GM13977 (cell line): ENCODE measurements at places on chromosomes 2 and 18.
A peak's percentile ranks its signal among the peaks of the same experiment; 100 is the strongest.

GRCh38 chr2:23924589-23925359 lies 2.1 kb downstream of the ATAD2B start:
- DNase-seq: no peak

DNA sequence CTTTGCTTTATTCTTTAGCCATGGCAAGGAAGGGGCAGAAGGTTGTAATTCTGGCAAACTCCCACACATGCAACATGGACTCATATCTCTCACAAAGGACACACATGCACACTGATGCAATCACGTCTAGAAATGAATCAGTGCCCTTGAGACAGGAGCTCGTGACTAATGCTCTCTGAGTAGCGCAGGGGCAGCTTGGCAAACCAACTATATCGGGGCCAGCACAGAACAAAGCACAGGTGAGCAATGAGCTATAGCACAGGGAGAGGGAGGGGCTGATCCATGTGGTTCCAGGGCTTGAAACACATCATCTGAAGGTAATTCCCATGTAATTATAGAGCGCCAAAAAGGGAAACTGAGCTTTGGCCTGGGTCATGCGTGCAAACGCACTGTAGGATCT lies 165.2 kb upstream of the KLF7 start:
- peak; percentile 45 for DNase-seq

GRCh38 chr2:207180741-207181140 lies 15.0 kb upstream of the KLF7 start:
- DNase-seq: no peak

DNA sequence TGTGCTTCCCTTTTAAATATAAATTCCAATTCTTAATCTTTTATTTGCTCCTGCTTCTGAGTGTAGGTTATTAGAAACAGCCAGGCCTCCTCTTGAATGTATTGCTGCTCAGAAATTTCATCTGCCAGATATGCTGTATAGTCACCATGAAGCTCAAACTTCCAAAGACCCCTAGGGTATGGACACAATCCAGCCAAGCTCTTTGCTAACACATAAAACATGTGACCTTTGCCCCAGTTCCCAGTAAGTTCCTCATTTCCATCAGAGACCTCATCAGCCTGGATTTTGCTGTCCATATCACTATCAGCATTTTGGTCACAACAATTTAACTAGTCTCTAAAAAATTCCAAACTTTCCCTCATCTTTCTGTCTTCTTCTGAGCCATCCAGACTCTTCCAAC lies 75.2 kb downstream of the MAP2 start:
- DNase-seq: no peak

DNA sequence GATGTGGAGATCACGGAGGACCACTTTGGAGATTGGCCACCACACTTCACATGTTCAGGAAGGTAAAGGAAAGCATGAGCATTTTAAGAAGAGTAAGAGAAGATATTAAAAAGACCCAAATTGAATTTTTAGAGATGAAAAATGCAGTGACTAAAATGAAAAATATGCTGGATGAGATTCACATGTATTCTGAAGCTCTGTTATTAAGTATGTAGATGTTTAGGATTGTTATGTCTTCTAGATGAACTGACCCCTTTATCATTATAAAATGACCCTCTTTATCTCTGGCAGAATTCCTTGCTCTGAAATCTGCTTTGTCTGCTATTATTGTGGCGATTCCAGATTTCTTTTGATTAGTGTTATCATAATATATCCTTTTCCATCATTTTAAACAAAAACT lies 36.0 kb upstream of the DYNC2LI1 start:
- no peak for DNase-seq

- DNase-seq: no peak
Measured at GRCh38 chr2:166148500-166149400, 20.9 kb upstream of the SCN1A start.

GRCh38 chr2:238670111-238670585 lies 177.7 kb upstream of the TWIST2 start:
- DNase-seq: no peak

DNA sequence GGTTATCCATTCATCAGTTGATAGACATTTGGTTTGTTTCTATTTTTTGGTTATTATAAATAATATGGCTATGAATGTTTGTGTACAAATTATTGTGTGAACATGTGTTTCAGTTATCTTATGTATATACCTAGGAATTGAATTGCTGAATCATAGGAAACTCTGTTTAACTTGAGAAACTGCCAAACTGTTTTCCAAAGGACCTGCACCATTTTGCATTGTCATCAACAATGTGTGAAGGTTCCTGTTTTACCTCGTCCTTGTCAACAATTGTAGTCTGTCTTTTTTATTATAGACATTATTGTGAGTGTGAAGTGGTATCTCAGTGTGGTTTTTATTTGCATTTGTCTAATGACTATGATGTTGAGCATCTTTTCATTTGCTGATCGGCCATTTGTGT lies 17.1 kb downstream of the PDK1 start:
- no peak for DNase-seq

GRCh38 chr2:200635251-200635650 lies 49.4 kb downstream of the AOX1 start:
- DNase-seq: no peak

- DNase-seq: no peak
Measured at GRCh38 chr18:58691256-58691655, 20.0 kb downstream of the MALT1 start.

DNA sequence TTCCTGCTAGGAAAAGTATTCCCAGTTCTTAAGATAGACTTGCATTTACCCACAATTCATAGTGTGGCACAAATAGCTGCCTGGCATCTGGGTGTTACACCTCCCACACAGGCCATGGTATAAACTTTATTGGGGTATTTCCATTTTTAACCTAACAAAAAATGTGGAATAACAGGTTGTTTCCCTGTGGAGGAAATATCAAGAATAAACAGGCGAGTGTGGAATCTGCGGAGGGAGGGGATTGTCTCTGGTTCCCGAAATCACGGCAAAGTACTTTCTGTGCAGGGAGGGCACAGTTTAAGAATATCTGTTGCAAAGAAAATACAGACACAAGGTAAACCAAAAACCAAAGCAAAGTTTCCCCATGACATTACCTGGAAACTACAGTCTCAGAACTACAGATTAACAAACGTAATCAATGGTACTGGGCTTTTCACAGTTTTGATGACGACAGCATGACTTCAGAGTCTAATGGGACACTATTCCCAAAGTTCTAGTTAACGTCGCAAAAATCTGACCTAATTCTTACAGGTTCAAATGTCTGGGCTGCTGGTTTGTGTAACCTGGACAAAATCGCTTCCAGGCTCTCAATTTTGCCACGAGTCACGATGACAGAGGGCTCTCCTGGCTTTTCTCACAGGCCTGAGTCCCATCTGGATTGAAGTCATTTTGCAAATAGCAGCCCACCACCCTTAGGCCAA lies 1.4 kb downstream of the STARD7 start:
- DNase-seq: peak; percentile 13

- DNase-seq: peak; percentile 93
Measured at GRCh38 chr2:25252291-25253152, 84.1 kb upstream of the POMC start.

- no peak for DNase-seq
Measured at GRCh38 chr2:207655000-207655399, 29.8 kb upstream of the METTL21A start.

GRCh38 chr2:127826047-127826446 lies 15.1 kb upstream of the WDR33 start:
- no peak for DNase-seq

GRCh38 chr2:120678251-120678650 lies 57.4 kb upstream of the GLI2 start:
- no peak for DNase-seq

DNA sequence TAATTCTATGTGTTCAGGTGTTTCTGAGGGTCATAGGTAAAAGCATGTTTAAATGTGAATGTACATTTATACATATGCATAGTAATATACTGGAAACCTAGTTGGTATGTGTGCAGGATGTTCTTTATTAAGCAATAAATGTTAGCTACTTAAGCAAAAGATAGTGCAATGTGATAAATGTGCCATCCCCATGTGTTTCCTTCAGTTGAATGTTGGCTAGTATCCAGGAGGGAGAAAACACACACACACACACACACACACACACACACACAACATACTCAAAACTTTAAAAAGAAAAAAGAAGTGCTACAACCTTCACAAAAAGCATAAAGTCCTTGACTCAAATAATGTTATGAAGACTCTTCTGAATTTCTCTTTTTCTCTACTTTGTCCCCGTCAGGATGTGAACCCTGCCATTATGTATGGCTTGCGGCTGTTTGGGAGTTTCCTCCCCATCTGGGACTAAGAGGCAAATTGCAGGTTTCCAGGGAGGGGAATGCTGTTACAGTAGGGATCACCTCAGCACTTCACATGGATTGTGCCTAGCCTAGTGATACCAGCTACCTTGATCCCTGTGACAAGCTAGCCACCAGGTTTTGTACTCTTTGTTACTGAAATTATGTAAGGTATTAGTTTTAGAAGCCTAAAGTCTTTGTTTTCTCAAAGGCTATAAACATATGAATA lies 82.6 kb downstream of the IKZF2 start:
- no peak for DNase-seq

GRCh38 chr2:234979204-234980167 lies 27.7 kb downstream of the SH3BP4 start:
- no peak for DNase-seq

GRCh38 chr2:44130441-44130840 lies 38.2 kb upstream of the PPM1B start:
- DNase-seq: no peak

GRCh38 chr2:170929686-170930050 lies 615 bp downstream of the GORASP2 start:
- DNase-seq: peak; percentile 53

- no peak for DNase-seq
Measured at GRCh38 chr2:68294187-68294586, 25.6 kb downstream of the CNRIP1 start.

GRCh38 chr18:11566236-11566965 lies 43.0 kb upstream of the SLC35G4 start:
- DNase-seq: no peak

DNA sequence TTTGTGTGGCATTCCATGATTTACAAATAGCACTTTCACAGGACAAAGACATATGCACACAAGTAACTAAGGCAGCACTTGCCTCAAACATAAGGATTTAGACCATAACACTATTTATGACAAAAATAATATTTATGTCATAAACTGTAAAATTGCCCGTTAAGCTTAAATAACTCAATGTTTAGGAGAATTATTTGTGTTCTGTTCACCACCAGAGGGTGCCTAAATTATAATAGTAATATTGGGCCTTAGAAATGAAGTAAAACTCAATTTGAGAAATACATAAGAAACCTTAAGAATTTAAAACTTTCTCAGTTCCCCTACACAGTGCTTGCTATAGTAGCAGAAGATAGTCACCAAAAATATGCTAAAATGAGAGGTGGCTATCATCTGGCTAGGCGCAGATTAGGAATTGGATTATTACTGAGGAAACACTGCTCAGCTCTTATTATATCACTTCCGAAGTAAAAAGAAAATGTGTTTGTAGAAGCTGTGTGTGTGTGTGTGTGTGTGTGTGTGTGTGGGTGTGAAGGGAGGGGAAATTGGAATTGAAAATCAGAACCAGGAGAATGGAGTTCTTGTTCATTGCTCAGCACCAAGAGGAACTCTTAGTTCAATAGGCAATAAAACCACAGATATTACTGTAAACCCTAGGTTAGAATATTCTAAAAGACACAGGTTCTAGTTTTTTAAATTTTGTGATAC lies 4.9 kb upstream of the CHN1 start:
- DNase-seq: no peak

DNA sequence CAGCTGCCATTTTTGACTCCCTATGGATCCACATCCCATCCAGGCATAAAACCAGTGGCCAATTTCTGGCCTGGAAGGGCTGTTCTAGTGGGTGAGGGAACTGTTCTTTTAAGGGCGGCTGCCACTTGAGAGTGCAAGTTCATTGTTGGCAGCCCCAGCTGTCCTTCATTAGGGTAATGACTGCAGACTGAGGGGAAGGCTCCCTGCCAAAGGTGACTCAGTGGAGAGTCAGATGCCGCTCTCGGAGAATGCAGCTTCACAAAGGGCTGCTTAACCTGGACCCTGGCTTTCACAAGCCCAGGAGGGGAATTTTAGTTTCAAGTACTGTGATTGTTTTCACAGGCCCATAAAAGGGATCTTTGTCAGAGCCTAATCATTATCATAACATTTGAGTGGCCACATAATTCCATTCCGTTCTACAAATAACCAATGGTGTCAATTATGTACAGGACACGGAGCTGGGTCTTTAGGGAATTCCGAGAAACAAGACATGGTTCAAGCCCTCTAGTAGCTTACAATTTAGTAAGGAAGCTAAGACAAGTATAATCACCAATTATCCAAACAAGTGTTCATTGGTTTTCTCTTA lies 235.7 kb downstream of the CDCA7 start:
- no peak for DNase-seq

DNA sequence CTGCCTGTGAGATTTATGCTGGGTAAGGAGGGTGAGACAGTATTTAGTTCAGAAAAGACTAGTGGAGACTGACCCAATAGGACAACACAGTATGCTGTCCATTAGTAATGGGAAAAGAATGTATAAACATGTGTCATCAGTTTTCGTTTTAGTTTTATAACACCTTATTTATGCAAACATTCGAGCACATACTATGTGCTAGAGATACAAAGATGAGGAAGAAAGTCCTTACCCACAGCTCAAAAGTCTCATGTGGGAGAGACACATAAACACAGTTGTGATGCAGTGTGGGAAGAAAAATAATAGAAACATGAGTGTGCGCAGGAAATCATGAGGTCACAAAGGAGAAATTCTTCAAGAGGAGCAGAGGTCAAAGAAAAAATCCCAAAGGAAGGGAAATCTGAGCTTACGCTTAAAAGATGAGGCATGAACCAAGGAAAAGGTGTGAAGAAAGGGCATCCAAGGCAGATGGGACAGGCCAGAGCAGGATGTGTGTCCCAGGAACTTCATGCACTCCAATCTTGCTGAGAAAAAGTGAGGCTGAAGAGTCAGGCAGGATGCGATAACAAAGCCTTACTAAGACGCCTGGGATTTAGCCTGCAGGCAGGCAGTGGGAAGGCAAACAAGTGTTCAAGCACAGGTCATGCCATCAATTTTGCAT lies 8.1 kb downstream of the METTL21A start:
- no peak for DNase-seq

DNA sequence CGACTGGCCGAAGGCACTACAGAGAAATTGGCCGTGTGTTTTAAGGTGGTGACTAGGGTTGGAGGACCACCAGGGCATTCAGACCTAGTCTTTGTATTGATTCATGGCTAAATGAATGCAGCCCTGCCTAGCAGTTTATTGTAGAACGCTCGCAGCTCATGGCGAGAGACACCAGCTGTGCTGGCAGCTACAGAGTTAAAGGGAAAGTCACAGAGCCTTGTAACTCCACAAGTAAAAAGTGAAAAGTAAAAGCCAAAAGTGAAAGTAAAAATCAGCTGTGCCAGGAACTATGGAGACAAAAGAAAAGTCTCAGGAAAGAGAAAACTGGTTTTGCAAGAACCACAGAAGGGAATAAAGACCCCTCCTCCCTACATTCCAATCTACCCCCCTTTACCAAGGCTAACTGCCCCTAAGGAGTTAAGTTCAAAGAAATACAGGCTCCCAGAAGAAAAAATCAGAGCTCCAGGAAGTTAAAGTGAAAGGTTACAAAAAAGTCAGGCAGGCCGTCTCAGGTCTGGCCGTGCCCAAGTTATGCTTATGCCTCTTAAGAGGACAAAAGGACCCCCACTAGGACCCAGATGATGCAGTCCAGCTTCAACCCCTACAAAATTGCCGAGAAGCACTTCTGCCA lies 46.4 kb upstream of the SELENOI start:
- DNase-seq: peak; percentile 37
